ENCODE measurements at places on chromosomes 12 and 14. TPM values are rescaled to one million over a fixed set of nuclear protein-coding genes. Genes with fewer than 3 reads are reported as not detected.

Gene CMA1
- total RNA-seq: not detected

Gene SLC7A8
- total RNA-seq: not detected

Gene MYF6
- not detected for total RNA-seq

Gene MGP
- 0.56 TPM for total RNA-seq

Gene PLEKHG7
- under 0.01 TPM for total RNA-seq

Gene COX6A1
- total RNA-seq: 396 TPM

Gene CELA1
- not detected for total RNA-seq

Gene KCNMB4
- total RNA-seq: 0.90 TPM

Gene CEBPE
- total RNA-seq: not detected

Gene SLC6A13
- 0.28 TPM for total RNA-seq

Gene PGF
- 0.28 TPM for total RNA-seq

Gene ACVRL1
- total RNA-seq: 5.8 TPM

Gene TAS2R14
- total RNA-seq: 3.9 TPM

Gene DYNLL1
- total RNA-seq: 709 TPM

Gene RNF212B
- total RNA-seq: not detected

Gene MUCL1
- not detected for total RNA-seq

Gene GPRC5D
- not detected for total RNA-seq

Data from IMR-90 (cell line).